ENCODE measurements at places on chromosomes 3 and 15.

DNA sequence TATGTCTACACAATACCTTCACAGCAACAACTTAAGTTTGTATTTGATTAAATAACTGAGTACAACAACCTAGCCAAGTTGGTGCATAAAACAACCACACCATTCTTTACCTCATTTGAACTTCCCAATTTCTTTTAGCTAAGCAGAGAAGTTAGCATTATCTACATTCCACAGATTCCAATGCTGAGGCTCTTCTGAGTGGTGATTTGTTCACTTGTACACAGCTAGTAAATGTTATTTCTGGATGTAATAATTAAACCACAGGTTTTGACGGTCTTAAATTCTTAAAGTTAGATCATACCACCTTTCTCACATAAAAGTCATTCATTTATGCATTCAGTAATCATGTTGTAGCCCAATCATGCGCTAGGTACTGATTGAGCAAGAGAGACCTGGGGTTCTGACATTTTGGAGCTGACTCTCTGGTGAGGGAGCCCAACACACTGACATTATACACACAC, 102.5 kb downstream of the SST start:
- DNase-seq, result no peak

- no peak for DNase-seq
These were observed 150.3 kb upstream of the NR2F2 start for GRCh38 chr15:96180087-96180748.

- no peak for DNase-seq
These were observed 376.1 kb downstream of the ZPLD1 start for GRCh38 chr3:102810937-102811336.

DNA sequence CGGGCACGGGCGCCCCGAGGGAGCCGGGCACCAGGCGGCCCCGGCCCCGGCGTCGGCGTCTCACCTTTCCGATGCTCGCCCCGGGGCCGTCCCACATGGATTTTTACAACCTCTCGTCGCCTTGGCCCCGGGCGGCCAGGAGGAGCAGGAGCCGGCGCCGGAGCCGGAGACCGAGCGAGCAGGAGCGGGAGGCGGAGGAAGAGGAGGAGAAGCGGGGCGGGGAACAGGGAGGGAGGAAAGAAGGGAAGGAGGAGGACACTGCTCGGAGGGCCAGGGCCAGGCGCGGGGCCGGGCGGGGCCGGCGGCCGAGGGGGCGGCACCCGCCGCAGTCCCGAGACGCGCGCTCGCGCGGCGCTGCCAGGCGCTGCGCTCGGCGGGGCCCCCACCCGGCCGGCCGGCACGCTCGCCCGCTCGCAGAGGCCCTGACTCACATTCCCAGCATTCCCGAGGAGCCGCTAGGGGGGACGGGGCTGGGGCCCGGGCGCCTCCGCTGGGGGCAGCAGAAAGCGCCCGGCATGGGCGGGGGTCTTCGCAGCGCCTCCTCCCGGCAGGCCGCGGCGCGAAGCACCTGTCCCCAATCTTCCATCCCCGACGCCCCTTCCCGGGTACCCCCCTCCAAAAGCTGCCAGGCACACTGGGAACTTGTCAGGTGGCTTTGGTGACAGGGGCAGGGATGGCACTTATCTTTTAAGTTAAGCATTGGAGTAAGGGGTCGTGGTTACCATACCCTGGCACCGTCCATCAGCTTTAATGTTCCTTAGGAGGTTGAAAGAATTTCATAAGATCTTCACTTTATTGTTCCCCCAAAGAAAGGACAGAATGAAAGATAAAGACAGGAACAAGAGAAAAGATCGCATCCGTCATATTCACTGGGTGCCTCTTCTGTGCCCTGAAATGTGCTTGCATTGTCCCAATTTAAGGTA, at the start of gene ERC2:
Gene ERC2 (minus strand): TSS at position 284 of the 923 bp plus-strand sequence.
- no peak for DNase-seq

GRCh38 chr15:65333148-65333820, 28.8 kb downstream of the RNU5B-1 start:
- no peak for DNase-seq

- no peak for DNase-seq
These were observed 116.9 kb upstream of the RAD18 start for GRCh38 chr3:9080163-9080562.

- no peak for DNase-seq
These were observed 18.7 kb downstream of the ISG20 start for GRCh38 chr15:88657326-88658069.

GRCh38 chr3:55742022-55742831, 255.1 kb upstream of the WNT5A start:
- DNase-seq, result no peak

DNA sequence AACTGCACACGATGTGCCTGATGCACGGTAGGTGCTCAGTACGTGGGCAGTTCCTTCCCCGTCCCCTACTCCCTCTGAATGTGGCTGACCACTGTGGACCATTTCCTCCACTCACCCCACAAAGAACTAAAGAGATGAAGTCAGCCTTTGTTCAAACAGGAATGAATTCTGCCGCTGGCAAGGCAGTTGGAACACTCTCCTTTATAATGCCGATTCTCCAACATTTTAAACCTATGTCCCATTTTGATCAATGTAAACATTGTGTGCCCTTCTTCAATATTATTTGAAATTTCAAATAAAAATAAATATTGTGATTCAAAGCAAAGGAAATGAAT, 57.5 kb upstream of the MEF2A start:
- DNase-seq, result no peak

GRCh38 chr3:108089579-108089978, 1.3 kb downstream of the CD47 start:
- DNase-seq, result no peak

GRCh38 chr3:52781741-52782140, 4.3 kb downstream of the ITIH1 start:
- DNase-seq, result no peak

- DNase-seq, result no peak
These were observed 93.9 kb downstream of the OPA1 start for GRCh38 chr3:193686665-193687483.

- no peak for DNase-seq
These were observed 648.8 kb upstream of the KCNMB2 start for GRCh38 chr3:177887475-177887874.

DNA sequence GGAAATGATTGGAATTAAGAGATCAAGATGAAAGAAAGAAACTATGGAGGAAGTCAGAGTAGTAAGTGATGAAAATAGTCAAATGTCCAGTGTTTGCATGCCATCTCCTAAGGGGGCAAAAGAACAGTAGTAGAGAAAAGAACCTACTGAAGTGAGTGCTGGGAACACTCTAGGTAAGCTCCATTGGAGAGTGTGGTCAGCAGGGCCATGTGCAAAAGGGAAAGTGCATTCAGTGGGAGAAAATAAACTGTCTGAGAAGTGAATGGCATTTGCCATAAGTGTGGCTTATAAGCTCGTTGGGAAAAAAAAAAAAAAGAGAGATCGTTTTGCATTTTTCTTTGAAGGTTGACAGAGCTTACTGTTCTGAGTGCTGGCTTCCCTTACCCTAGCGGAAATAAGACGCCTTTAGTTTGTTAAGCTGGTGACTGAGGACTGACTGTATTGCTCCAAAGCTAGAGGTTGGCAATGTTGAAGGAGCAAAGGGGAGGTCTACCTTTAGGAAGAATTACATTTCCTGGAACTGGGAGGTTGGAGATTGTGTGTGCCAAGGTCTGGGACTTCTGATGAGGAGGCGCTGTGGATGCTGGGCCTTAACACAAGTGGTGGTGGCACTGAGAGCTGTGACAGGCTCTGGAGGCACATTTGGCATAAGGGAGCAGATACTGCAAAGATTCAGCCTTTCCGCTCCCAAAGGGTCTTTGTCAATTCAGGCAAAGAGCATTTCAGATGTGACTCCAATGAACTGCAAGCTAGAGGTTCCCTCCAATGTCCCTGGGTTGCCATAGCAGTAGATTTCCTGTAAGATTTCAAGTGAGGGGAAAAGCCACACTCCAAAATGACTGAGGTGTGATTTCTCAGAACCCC, 287.8 kb upstream of the SATB1 start:
- no peak for DNase-seq

GRCh38 chr3:128775906-128776542, 50.0 kb downstream of the RAB7A start:
- DNase-seq, result no peak

GRCh38 chr3:31533169-31534064, 692 bp downstream of the STT3B start:
- peak; percentile 59 for DNase-seq

- DNase-seq, result no peak
These were observed 51.0 kb downstream of the MME start for GRCh38 chr3:155131104-155131503.

GRCh38 chr3:13364602-13365271, 55.4 kb downstream of the NUP210 start:
- no peak for DNase-seq

DNA sequence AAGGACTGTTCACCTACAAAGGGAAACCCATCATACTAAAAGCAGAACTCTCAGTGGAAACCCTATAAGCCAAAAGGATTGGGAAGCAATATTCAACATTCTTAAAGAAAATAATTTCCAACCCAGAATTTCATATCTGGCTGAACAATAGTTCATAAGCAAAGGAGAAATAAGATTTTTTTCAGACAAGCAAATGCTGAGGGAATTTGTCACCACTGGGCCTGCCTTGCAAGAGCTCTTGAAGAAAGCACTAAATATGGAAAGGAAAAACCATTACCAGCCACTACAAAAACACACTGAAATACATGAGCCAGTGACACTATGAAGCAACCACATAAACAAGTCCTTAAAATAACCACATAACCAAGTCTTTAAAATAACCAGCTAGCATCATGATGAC, 28.9 kb upstream of the DCBLD2 start:
- DNase-seq, result no peak

DNA sequence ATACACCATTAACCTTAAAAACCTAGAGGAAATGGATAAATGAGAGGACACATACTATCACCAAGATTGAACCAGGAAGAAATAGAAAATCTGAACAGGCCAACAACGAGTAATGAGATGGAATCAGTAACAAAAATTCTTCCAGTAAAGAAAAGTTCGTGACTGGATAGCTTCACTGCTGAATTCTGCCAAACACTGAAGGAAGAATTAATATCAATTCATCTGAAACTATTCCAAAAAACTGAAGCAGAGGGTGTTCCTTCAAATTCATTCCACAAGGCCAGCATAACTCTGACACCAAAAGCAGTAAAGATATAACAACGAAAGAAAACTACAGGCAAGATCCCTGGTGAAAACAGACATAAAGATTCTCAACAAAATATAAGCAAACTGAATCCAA, 195.8 kb upstream of the GPR149 start:
- DNase-seq, result no peak

DNA sequence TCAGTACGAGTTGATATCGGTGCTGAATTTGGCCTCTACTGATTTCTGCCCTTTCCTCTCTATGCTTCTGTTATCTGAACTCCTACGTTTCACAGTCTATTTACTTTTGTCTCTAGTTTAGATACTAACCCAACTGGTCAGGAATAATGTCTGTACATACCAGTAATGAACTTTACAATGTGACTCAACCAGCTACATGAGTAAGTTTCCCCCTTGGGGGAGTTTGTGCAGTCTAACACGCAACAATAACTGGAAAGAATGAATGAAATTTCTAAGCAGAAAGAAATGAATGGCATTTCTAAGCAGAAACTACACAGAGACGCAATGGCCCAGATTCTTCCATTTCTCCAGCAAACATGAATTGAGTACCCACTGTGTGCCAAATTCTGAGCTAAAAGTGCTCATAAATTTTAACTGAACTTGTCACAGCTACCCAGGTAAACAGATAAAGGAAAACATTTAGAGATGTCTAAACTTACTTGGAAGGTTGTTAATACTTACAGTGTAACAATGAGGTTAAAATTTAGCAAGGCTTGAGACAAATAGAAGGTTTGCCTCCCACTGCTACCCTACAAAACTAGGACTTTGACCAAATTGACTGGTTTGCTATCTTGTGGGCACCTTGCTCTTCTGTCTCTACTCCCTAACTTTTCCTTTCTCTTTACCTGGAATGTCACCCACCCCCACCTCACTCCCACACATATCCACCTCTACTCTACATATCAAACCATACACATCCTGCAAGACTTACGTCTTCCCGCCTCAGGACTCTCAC, 11.6 kb downstream of the UPK1B start:
- no peak for DNase-seq

GRCh38 chr3:175655351-175655750, 796.2 kb downstream of the NAALADL2 start:
- no peak for DNase-seq

DNA sequence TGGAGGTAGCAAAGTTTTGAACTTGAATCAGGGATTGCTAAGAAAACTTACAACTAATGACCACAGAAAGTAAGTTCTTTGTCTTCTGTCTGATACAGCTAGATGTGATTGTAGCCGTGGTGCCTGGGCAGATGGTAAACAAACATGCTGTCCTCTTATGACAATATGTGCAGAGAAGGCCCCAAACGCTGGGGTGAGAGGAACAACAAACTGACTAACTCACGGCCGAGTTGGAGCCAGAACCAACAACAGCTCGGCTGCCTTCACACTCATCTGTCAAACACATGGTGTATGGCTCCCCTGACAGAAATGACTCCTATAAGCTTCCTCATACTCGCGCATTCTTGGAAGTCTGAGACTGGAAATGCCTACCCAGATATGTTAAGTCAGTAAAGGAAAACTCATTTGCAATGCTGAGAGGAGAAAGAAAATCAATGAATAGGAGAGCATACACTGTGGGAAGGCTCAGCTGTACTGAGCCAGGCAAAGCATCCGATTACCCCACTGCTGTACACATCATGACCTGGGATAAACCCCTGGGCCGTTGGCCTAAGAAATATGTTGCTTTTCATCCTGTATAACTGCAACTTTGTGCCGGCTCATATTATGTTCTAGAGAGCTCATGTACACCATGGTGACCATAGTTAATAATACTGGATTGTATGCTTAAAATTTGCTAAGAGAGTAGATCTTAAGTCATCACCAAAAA, 5.7 kb downstream of the THBS1 start:
- no peak for DNase-seq

DNA sequence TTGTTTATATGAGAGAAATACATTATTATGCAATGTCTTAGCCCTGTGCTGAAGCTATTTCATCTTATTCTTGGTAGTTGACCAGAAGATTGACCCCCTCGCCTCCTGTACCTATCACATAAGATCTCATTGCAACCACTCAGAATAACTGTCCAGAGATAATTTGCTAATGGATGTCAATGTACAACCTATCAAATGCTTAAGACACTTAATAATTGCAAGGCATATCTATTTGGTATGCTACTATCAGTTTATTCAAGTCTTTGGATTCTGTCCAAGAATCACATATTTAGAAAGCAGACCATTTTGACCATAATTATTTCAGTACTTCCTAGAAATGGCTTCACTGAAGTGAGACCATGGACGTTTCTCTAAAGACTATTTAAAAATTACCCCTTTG, 241.6 kb downstream of the GAP43 start:
- DNase-seq, result no peak

- no peak for DNase-seq
These were observed 50.8 kb downstream of the CCDC191 start for GRCh38 chr3:114005481-114005880.

- no peak for DNase-seq
These were observed 203.0 kb downstream of the MYRIP start for GRCh38 chr3:40012381-40012780.
